ENCODE measurements at places on chromosomes 11 and 22. TPM values are rescaled to one million over a fixed set of nuclear protein-coding genes. Genes with fewer than 3 reads are reported as not detected.

CST6 gene
- total RNA-seq: not detected

SHANK2 gene
- 0.52 TPM for total RNA-seq

OR52N4 gene
- total RNA-seq: not detected

PRR5L gene
- 14.2 TPM for total RNA-seq

DNA sequence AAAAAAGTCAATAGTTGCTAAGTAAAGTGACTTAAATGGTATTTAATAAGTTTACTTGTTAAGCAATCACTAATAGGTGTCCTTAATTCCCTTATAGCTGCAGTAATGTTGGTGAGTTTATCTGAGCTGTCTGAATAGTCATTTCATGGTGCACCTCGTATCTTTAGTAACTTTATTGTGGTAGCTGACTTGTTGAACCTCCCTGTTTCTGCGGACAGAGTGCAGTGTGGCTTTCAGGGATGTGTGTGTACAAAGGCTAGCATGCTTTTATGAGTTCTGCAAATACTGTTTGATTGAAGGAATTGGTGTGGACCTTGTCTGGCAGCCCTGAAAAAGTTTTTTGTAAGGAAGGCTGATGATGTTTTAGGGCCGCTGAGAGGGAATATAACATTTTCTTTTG, 2.6 kb downstream of the ZNRF3 start:
- H3K4me3 ChIP-seq: no peak overlapping the region
- H3K36me3 ChIP-seq: no peaks in the 10 kb centered on the region
- DNase-seq: no peak
- peaks cover 12% of the 10 kb centered on the region for H3K4me1 ChIP-seq

DNA sequence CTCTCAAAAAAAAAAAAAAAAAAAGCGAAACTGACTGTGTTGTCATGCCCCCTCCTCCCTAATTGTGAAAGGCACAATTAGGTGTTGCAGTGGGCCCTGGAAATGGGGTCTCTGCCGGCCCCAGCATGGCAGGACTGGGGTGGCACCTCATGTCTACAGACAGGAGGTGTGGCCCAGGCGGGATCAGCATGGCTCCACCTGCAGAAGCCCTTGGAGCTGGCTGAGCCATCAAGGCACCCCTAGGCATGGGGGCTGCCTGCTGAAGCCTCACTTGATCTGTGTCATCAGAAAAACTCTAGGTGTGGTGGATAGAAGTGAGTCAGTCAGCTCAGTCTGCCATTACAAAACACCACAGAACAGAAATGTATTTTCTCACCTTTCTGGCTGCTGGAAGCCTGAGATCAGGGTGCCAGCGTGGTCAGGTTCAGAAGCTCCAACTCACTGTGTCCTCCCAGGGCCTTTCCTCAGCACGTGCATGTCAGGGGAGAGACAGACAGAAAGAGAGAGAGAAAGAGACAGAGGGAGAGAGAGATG, 10.1 kb upstream of the B4GALNT4 start:
- H3K4me1 ChIP-seq: peaks cover 7% of the 10 kb centered on the region
- H3K27me3 ChIP-seq: peaks cover 11% of the 10 kb centered on the region
- no peaks in the 10 kb centered on the region for H3K36me3 ChIP-seq
- peak; percentile 47 for DNase-seq
- no peak overlapping the region for H3K27ac ChIP-seq

DNA sequence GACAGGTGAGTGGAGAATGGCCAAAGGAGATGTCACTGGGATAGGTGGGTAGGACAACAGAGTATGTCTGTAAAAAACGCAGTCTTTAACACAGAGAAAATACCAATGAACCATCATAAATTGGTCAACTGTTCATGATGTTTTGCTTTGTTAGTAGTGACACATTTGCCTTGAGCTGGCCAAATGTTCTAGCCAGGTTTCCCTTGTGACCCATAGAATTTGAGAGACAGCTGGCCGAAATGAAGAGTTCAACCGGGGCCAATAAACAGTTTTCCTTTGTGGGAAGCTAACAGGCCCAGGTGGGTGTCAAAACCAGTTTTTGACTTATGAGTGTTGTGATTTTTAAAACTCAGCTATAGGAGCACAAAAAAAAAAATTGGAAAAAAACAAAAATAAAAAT, 116.6 kb upstream of the BID start:
- peaks cover 7% of the 10 kb centered on the region for H3K4me1 ChIP-seq
- H3K27ac ChIP-seq: no peak overlapping the region
- no peak overlapping the region for H3K4me3 ChIP-seq
- H3K27me3 ChIP-seq: no peaks in the 10 kb centered on the region

DNA sequence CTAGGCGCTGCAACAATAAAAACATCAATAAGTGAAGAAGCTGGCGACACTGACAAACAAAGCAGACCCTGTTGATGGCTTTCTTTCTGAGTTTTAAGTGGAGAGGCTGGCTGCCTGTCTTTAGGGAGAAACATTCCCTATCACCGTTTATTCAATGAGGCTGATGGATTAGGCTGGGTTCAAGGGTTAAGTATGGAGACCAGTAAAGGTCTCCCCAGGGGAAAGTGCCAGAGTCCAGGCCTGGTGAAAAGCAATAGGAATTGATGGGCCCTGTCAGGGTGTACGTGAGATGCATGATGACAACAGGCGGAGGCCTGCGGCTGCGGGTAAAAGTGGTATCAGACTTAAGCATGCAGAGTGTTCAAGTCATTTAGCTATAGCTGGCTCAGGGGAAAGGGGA, 102.6 kb downstream of the ALX4 start:
- no peaks in the 10 kb centered on the region for H3K27me3 ChIP-seq
- peaks cover 17% of the 10 kb centered on the region for H3K36me3 ChIP-seq
- H3K27ac ChIP-seq: no peak overlapping the region
- H3K4me1 ChIP-seq: no peaks in the 10 kb centered on the region
- no peak for DNase-seq

- peaks cover 12% of the 10 kb centered on the region for H3K27me3 ChIP-seq
- peaks cover 3% of the 10 kb centered on the region for H3K36me3 ChIP-seq
- H3K27ac ChIP-seq: no peak overlapping the region
- no peak for DNase-seq
- H3K4me3 ChIP-seq: no peak overlapping the region
Measured at GRCh38 chr22:29320546-29320945, 5.0 kb upstream of the RASL10A start.

GRCh38 chr11:61871158-61871597, 20.2 kb downstream of the FADS3 start:
- peaks cover 18% of the 10 kb centered on the region for H3K4me1 ChIP-seq
- H3K36me3 ChIP-seq: peaks cover 3% of the 10 kb centered on the region
